ENCODE measurements at places on chromosomes 12 and 14.
A peak's percentile ranks its signal among the peaks of the same experiment; 100 is the strongest.

DNA sequence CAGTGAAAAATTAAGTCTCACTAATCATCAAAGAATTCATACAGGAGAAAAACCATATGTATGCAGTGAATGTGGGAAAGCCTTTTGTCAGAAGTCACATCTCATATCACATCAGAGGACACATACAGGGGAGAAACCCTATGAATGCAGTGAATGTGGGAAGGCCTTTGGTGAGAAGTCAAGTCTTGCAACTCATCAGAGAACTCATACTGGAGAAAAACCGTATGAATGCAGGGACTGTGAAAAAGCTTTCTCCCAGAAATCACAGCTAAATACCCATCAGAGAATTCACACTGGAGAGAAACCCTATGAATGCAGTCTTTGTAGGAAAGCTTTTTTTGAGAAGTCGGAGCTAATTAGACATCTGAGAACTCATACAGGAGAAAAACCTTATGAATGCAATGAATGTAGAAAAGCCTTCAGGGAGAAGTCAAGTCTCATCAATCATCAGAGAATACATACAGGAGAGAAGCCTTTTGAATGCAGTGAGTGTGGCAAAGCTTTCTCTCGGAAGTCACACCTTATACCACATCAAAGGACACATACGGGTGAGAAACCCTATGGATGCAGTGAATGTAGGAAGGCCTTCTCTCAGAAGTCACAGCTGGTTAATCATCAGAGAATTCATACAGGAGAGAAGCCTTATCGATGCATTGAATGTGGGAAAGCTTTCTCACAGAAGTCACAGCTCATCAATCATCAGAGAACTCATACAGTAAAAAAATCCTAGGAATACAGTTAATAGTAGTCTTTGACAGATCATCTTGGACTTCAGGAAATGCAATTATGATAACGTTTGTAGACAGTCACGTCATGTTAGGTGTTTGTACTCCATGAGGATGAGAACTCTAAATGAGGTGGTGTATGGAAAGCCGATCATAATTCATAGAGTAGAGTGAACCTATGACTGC is 21.1 kb downstream of the ZNF84 start:
- DNase-seq, result no peak

GRCh38 chr14:106840258-106840657 is 1313.9 kb downstream of the TMEM121 start:
- no peak for DNase-seq

DNA sequence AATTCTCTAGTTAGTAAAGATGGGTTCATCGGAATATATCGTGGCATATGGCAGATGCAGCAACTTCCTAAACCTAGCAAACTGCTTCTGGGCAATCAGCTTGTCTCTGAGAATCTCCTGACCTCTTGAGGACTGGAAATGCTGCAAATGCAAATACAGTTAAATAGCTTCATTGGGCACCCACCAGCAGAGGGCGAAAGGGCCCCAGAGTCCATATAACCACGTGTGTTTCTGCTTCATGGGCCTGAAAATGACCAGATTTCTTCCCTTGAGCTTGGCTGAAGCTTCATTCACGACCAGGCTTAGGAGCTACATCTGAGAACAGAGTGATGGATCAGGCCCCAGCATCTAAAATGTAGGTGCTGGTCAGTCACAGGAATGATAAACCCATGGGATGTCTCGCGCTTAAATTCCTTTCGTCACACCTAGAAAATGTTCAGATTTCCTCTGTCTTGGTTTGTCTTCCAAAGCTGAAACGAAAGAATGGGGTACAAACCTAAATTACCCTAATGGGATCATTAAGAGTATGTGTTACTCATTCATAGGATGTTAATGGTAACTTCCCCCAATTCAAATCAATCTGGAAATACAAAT is 1482.5 kb upstream of the TMEM132C start:
- DNase-seq, result peak; percentile 66

DNA sequence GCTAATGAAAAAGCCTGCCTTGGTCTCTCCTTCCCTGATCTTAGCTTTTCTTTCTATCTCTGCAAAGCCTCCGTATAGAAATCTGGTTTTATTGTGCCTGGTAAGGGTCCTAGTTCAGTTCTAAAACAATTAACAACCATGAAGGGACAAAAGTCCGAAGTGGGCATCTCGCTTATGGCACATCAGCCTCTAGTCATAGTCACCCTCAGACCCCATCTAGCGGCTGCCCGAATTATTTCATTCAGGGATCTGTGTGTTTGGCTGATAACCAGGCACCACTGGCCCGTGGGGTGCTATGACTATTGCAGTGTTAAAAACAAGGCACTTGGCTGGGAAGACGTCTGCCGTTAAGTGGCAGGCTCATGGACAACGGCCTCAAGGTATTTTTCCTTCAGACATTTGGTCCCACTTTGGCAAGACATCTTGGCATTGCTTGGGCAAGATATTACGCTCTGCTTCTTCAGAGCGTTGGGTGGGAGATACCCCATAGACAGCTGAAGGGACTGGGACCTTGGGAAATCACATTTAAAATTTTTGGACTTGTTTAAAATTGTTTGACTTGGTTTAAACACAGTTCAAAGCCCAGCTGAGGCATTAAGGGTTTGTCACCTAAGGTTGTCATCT is 87.1 kb downstream of the SINHCAF start:
- DNase-seq, result peak; percentile 86

GRCh38 chr12:164207-164606 is 49.8 kb downstream of the SLC6A12 start:
- DNase-seq, result no peak

DNA sequence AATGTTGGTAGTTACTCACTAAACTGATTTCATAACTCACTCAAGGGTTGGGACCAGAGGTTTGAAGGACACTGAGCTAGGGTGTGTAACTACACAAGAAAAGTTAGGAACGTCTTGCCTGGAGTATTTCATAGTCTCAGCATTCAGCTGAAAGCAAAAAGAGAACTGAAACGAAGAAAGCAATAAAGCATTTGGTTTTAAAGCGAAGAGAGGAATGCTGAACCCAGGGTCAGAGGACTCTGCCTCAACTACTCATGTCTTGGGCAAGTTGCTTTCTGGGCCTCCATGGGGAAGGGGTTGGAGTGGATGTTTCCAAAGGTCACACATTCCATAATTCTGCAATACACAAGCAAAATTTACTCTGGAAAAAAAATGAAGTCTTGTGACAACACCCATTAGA is 1.4 kb downstream of the GNS start:
- no peak for DNase-seq

DNA sequence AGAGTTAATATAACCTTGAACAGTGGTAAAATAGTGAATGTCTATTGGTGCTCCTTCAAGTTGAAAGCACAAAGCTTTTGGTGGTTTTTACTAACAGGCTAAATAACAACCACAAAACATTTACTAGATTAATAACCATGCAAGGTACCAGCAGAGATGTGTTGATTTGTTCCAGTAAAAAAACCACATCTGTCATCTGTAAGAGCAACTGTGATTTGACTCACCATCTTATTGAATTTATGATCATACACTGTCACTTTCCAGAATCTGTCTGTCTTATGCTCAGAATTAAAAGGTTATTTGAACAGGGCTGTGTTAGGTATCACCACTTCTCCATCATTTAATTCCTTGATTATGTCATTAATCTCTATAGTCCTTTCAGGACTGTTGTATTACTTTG is 107.0 kb upstream of the PTHLH start:
- DNase-seq, result no peak

DNA sequence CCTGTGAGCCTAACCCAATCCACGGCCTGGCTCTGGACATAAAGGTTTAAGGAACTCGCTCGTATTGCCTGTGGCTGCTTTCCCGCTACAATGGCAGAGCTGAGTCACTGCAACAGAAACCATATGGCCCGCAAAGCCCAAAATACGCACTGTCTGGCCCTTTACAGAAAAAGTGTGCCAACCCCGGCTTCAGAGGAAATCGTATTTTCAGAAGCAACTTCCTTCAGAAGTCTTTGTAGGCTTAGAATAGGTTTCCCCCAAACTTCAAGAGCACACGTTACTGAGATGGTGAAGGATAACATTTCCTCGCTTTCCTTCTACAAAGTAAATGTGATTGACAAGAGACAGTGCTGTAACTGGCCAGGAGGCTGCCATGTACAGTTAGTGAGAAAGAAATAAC is 34.8 kb upstream of the TESC start:
- no peak for DNase-seq

DNA sequence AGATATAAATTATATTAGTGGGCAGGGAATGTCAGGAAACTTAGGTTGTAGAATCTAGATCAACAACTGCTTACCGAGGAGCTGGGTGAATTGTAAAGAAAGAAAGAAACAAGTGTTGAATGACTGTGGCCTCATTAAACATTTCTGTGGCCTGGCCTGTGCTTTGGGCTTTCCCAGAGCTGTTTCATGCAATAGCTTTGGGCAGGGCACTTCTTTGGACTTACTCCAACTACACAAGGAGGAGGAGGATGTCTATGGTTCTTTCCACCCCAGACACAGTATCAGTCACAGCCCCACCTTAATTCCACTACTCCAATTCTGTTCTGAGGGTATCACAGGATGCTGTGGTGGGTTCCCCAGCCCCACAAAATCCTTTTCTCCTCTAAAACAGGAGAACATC is 38.0 kb downstream of the DPF3 start:
- peak; percentile 79 for DNase-seq

DNA sequence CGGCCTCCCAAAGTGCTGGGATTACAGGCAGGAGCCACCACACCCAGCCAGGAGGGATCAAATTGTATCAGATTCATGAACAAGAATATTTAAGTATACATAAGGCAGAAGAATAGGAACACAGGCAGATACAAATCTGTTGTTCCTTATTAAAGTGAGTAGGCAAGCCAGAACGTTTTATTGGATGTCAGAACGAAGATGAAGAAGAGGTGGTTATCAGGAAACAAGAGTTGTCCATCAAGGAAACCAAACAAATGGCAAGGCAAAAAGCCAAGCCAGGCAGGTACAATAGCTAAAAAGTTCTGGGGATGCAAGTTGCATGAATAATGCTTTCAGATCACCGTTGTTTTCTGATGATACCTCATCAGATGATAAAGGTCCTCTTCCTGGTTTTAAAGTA is 31.1 kb upstream of the BAZ1A start:
- DNase-seq, result no peak

GRCh38 chr12:103494734-103495468 is 867 bp downstream of the C12orf42 start:
- DNase-seq, result no peak

DNA sequence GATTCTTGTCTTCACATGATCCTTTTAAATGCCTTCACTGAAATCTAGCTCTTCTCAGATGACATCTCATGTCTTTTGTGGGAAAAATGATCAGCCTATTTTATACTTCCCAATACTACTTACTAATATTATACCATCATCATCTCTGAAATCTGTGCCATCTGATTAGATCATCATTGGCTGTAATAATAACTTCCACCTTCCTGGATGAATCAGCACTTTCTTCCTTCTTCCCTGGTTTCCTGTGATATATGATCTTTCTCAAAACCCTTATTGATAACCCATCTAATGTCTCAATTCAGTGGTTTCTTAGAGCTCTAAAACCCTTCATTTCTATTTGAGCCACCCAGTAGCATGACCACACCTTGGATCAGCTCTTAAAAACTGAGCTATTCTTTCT is 30.9 kb downstream of the GPR137C start:
- no peak for DNase-seq

GRCh38 chr12:14471497-14471896 is 96.2 kb downstream of the PLBD1 start:
- DNase-seq, result no peak

- no peak for DNase-seq
Observed at GRCh38 chr14:71970272-71970671, 38.0 kb downstream of the RGS6 start.

- no peak for DNase-seq
Observed at GRCh38 chr12:57044889-57045288, 5.0 kb downstream of the MYO1A start.

DNA sequence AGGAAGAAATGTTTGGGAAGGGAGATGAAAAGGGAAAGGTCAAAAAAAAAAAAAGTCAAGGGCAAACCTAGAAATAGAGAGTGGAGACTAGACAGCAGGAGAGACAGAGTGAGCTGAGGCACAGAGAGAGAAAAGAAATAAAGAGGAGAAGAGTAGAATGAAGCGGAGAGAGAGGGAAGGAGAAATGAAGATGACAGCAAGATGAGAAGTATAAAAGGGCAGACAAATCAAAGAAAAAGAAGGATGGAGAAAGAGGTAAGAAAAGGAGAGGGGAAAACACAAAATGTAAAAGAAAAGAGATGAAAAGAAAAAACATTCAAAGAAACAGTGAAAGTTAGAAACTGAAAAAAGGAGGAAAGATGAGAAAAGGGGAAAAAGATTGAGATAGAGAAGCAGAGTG is 53.0 kb downstream of the TC2N start:
- DNase-seq, result no peak

GRCh38 chr14:59868021-59868420 is 2.6 kb downstream of the RTN1 start:
- DNase-seq, result no peak

DNA sequence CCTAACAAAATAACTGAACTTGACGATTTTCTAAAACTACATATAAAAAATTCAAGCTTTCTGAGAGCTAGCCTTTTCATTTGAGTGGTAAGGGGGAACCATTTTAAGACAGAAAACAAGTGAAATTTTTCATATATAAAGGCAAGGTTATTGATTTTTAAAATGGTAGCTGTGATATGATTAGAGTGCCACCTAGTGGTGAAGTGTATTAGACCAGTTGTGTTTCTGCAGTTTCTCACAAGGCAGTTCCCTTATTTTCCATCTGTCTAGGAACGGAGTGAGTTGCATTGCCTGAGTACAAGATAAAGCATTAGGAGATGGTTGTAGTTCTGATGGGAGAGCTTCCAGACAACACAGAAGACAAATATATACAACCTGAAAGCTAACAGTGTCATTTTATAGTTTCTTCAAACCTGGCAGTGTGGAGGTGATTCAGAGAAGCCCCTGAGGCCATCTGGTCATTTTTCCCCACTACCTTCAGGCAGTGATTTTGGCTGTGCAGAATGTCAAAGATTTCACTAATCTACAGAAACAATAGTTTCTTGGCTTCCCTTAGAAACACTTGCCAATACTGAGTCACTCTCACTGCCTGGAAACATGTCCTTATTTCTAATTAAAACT is 180.8 kb downstream of the C12orf50 start:
- DNase-seq, result peak; percentile 54

GRCh38 chr14:103095210-103095778 is 769 bp downstream of the EXOC3L4 start:
- no peak for DNase-seq

DNA sequence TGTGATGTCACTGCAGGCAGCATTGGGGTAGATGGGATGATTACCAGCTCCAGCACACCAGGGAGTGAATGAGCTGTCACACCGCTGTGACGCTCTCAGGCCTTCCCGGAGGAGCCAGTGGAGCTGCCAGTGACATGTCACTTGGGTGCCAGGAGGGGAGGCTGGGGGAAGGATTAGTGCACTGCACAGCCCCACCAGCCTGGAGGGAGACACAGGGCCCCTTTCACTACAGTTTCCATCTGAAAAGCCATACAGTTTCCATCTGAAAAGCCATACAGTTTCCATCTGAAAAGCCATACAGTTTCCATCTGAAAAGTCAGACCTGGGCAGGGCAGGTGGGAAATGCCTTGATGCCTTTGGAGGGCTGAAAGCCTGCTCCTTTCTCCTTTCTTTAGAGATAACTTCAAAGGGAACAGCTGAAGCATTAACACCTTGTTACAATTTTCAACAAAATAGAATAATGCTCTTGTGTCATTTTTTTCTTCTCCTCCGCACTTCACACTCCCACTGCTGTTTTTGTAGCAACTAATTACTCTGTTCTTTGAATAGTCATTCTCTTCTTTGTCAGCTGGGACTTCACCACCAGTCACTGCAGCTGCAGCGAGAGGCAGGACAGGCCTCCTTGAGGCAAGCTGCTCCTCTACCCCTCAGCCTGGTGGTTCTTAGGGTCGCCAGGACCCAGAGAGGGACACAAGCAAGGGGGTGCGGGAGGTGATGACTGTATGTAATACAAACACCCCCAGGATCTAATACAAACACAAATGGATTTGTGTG is 256.9 kb upstream of the RGS6 start:
- no peak for DNase-seq
